ENCODE measurements at places on chromosomes 2 and 18.

GRCh38 chr2:185578322-185578721, 160.3 kb upstream of the FSIP2 start:
- no peak for DNase-seq

DNA sequence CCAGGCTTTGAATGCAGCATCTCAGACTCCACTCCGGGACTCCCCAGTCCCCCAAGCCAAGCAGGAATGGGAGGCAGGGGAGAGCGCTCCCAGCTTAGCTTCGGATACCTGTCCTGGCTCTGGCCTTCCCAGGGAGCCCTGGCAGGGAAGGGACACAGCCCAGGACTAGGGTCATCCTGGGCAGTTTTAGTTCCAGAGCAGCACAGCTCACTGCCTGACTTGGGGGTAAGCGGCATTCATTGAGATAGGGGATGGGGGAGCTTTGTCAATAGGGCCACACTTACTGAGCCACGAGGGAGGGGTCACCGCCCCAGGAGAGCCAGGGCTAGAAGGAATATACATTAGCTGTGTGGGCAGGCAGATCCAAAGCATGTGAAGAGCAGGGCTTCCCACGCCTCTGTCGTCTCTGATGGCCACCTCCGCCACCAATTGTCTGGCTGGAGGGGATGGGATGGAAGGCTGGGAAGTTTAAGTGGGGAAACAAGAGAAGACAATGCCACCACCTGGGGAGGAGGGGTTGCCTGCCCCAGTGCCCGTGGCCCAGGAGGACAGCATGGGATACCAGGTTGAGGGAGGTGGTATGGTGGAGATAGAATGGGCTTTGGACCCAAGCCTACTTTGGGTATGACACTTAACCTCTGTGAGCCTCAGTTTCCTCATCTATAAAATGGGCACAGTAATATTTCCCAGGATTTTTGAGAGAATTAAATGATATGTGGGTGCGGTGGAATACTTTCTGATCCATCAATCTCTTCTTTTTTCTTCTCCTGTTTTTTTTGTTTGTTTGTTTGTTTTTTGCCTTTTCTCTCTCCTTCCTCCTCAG, 40.2 kb downstream of the SCTR start:
- DNase-seq: no peak

GRCh38 chr2:200336980-200337615, 30.6 kb downstream of the SPATS2L start:
- peak; percentile 49 for DNase-seq

- no peak for DNase-seq
Observed at GRCh38 chr18:58887613-58887963, 22.9 kb downstream of the ZNF532 start.

DNA sequence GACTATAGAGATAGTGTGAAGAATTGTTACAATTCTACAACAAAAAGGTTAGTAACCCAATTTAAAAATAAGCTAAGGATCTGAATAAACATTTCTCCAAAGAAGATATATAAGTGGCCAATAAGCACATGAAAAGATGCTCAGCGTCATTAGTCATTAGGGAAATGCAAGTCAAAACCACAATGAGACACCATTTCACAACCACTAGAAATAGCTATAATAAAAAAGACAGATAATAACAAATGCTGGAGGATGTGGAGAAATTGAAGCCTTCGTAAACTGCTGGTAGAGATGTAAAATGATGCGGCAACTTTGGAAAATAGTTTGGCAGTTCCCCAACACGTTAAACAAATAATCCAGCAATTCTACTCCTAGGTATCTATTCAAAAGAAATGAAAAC, 366.5 kb upstream of the POU3F3 start:
- DNase-seq: no peak

- DNase-seq: no peak
Observed at GRCh38 chr18:63730773-63731172, 28.0 kb downstream of the SERPINB11 start.

- DNase-seq: no peak
Observed at GRCh38 chr2:227785293-227785692, 28.3 kb upstream of the CCL20 start.

GRCh38 chr2:84559838-84560237, 43.5 kb downstream of the DNAH6 start:
- DNase-seq: no peak

DNA sequence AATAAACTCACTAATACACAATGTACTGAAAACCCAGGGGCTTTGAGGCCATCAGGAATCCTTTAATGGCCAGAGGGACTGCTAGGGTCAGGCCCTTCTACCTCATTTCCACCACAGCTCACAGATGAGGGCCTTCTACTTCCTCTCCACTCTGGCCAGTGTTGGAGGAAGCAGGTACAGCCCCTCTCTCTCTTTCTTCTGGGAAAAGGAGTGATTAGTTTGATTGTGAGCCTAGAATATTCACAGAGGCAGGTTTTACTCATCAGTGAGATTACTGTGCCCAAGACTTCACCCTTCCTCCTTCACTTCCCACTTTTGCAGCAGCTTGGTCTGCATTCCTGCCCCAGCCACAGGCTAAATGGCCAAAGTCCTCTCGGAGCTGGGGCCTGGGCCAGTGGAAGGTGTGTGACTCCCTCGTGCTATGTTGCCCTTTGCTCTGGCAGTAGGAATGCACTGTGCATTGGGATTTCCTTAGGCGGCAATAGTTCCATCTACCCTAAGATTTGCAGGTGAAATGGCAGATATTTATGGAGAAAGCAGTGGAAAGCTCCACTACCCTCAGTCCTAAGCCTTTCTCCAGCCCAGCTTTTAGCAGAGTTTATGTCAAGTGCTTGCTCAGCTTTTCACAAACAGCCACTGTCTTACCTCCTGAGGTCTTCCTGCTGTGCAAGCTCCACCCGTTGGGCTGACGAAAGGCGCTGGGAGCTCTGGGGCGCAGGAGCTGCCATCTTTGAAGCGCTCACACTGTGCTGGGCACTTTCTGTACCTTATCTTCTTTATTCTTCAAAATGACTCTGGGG, 36.2 kb upstream of the YES1 start:
- no peak for DNase-seq

DNA sequence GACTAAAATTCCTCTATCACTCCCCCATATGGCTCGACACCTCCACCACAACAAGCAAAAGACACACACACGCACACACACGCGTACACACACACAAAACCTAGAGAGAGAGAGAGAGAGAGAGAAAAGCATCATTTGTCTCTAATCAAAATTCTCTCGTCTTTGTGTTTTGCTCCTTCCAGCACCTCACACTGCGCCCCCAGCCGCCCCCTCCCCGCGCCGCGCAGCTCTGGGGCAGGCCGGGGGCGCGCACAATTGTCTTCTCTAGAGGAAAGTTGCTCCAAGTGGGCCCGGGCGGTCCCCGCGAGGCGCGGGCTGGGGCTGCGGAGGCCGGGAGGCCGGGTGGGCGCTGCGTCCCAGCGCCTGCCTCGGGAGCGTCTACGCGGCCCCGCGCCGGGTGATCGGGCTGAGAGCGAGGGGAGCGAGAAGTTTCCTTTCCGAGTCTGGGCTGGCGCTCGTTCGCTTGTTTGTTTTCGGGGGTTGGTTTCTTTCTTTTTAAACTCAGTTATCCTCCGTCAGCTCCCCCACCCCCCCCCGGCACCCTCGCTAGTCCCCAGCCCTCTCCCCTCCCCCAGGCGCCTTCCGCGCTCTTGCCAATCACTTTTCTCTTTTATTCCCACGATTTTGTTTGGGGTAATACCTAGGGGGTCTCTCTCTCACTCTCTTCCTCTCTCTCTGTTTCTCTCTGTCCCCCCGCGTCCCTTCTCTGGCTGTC, 4.1 kb downstream of the ZEB2 start:
- DNase-seq: peak; percentile 56

DNA sequence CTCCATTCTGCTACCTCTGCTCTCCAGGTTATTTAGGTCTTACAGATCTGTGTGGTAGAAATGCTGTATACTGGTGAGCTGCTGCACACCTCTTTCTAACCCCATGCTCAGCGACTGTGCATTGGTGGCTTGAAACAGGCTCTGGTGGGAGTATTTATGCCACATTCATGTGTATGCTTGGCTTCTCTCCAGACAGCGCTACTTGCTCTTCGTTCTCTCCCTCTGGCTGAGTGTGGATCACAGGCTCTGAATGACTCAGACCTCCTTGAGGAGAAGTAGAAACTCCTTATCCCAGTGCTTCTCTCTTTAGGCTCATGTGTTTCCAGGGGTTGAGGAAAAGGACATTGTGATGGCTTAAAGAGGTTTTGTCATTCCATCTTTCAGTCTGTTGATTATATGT, 54.9 kb downstream of the FHOD3 start:
- peak; percentile 95 for DNase-seq

DNA sequence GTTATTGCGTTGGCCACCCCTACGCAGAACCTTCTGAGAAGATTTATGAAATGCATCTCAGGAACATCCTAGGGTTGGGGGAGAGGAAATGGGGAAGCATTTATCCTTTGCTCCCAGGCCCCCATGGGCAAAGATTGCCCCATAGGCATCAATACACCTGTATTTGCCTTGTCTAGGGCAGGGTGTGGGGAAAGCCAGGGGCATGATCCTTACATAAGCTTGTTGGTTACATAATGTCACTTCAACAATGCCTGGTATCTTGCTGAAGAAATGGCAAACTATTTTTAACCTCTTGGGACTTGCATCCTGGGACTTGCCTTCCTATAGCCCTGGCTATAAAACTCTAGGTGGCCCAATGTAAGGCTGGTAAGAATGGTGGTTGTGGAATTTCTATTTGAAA, 53.9 kb upstream of the SPRED2 start:
- DNase-seq: no peak

GRCh38 chr2:137047369-137047768, 282.0 kb downstream of the THSD7B start:
- DNase-seq: no peak

DNA sequence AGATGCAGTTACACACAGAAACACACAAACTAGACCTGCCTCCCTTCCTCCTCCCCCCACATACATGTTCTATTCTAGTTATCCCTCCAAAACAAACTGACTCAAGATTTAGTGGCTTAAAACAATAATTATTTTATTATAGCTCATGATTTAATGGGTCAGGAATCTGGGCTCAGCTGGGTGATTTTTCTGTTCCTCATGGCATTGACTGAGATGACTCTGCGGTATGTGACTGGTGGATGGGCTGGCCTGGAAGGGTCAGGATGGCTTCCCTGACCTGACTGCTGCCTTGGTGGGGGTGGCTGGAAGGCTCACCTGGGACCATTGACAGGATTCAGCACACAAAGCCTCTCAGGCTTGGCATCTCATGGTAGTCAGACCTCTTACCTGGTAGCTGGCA, 33.7 kb upstream of the NTSR2 start:
- peak; percentile 43 for DNase-seq

DNA sequence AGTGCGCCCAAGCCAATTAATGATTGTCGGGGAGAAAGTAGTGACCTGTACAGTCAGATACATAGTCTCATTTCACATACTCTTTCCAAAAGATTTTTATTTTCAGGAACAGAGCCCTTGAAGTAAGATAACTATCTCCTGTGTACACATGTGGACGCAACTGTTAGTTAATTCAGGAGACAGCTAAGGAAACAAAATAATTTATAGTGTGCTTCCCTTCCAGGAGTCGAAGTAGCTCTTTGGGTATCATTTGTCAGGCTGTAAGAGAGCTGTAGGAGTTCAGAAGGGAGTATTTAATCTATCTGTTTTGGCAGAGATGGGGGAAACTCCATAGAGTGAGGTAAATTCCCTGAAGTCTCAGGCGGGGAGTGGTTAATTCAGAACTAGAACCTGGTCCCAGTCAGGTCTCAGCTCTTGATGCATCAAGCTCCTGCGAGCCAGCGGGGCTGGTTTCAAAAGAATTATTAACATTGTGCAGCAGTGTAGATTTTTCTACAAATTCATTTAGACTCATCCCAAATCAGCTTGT, 63.0 kb downstream of the MAPK4 start:
- DNase-seq: no peak

DNA sequence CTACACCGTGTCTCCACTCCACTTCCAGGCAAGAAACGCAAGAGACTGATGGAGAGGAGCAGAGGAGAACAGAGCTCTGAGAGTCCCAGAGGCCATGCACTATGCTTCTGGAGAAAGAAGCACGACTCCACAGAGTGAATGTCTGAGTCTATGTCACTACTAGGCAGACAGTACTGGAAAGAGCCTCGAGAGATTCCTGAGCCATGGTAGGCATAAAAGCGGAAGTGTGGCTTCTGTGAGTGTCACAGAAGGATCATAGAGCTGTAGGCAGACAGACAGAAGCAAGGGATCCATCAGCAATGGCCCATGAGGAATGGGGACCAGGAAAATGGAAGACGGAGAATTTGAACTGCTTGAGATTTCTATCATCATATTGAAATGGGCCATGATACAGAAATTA, 542.6 kb downstream of the ZEB2 start:
- no peak for DNase-seq

- DNase-seq: no peak
Observed at GRCh38 chr18:8983195-8983594, 119.3 kb upstream of the NDUFV2 start.

- DNase-seq: peak; percentile 72
Observed at GRCh38 chr2:12050396-12050795, 304.0 kb downstream of the LPIN1 start.

GRCh38 chr2:54629390-54629789, 94.1 kb upstream of the EML6 start:
- no peak for DNase-seq

DNA sequence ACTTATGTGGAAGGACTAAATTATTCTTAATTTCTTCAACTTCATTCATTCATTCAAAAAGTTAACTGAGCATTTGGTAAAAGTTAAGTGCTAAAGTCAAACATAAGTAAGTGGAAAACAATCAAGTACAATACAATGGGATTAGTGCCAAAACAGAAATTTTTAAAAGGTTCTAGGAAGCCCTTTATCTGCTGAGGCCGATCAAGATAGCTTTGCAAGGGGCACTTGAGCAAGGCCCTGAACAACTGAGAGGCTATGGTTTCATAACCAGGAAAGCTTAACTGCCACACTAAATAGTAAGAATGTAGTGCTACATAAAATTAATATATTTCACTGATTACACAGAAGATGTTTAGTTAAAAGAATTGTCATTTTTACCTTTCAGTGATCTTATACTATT, 76.5 kb downstream of the NOL10 start:
- no peak for DNase-seq

DNA sequence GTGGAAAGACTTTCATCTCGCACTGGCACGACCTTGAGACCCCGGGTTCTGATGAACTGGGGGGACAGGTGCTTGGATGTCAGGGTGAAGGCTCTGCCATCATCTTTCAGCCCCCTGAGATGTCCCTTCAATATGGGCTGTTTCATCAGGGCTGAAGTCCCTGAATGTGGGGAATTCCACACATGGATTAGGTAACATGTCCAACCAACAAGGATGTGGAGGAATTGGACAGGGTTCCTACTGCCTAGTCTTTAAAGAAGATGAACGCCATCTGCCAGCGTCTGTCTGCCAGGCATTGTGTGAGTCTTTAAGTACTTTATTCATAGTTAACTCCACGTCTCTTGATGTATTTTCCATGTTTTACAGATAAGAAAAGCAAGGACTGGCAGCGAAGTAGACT, 5.9 kb upstream of the GRHL1 start:
- no peak for DNase-seq

Data from fibroblast of upper back skin (primary cell).